ENCODE measurements at places on chromosomes 7 and 10. TPM values are rescaled to one million over a fixed set of nuclear protein-coding genes. Genes with fewer than 3 reads are reported as not detected.

SPDYE1 gene
- polyA plus RNA-seq = 1.6 TPM

TMEM273 gene
- polyA plus RNA-seq = not detected

BTAF1 gene
- polyA plus RNA-seq = 35.1 TPM

TIAL1 gene
- polyA plus RNA-seq = 58.1 TPM

SMC3 gene
- 122 TPM for polyA plus RNA-seq

XRCC2 gene
- 4.4 TPM for polyA plus RNA-seq

NRCAM gene
- 1.2 TPM for polyA plus RNA-seq

COMMD3 gene
- polyA plus RNA-seq = 132 TPM

- DNase-seq = no peak
Observed at GRCh38 chr10:4033341-4033896, 248.4 kb upstream of the KLF6 start.

DNA sequence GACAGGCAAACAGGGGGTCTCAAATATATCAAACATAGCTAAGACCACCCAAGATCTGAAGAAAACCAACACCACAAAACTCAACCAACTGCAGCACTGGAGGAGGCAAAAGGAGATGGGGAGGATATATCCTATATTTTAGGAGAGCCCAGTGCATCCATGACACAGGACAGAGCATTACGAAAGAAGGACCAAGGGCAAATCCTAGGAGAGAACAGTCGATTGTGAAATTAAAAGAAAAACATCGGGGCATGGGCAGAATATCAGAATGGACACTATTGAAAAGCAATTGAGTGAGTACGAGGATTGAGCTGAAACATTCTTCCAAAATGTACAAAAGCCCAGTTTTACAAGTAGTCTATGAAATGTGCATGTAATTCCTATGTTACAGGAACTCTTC lies 48.5 kb upstream of the DRGX start:
- DNase-seq = no peak

GRCh38 chr10:116741391-116742351 lies 695 bp downstream of the HSPA12A start:
- DNase-seq = peak; percentile 30

DNA sequence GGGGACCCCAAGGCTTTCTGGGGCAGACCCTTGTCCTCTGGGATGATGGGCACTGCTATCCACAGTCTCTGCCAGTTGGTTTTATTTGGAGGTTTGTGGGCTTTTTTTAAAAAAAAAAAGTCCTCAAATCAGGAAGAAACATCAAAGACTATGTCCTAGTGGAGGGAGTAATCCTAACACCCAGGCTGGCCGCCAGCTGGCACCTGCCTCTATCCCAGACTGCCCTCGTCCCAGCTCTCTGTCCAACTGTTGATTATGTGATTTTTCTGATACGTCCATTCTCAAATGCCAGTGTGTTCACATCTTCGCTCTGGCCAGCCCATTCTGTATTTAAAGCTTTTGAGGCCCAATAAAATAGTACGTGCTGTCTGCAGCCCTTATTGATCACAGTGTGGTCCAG lies 61.0 kb upstream of the LRRC4 start:
- DNase-seq = no peak

DNA sequence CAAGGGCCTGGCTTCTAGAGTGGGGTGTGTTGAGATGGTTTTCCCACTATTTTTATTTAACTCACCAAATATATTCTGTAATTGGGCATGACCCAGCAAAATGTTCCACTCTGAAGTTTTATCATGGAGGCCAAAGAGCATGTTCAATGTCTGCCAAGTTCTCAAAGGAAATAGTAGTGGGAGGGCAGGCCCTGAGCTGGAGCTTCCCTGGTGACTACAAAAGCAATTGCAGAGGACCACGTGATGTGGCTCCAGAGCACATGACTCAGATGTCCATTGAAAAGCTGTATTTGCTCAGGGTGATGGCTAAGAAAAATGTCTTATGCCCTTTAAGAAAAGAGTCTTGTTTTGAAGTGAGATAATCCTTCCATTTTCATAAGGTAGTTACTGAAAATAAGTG lies 1024.8 kb downstream of the LRMDA start:
- peak; percentile 75 for DNase-seq

All from cardiac muscle cell (in vitro differentiated cells and primary cell).